ENCODE measurements at places on chromosomes 7 and 10.

GRCh38 chr7:45399069-45399468 lies 175.1 kb upstream of the ADCY1 start:
- no peak for ATAC-seq

- no peak for ATAC-seq
These were observed 38.1 kb upstream of the GPR141 start for GRCh38 chr7:37645282-37646050.

DNA sequence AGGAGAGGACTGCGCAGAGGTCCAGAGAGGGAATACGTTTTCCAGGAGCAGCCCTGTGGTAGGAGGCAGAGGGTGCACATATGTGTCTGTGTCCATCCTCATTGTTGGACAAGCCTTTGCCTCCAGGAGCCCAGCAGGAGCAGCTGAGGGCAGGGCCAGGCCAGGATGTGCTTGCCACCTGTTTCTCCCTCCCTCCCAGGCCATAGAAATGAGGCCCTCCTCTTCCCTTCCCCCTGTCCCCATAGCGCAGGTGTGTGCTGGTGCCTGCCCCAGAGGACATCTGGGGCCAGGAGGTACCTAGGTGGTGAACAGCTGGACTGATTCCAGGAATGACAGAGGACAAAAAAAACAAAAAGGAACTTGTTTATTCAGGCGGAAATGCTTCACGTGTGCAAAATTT lies 10.5 kb upstream of the CXCL12 start:
- no peak for ATAC-seq

DNA sequence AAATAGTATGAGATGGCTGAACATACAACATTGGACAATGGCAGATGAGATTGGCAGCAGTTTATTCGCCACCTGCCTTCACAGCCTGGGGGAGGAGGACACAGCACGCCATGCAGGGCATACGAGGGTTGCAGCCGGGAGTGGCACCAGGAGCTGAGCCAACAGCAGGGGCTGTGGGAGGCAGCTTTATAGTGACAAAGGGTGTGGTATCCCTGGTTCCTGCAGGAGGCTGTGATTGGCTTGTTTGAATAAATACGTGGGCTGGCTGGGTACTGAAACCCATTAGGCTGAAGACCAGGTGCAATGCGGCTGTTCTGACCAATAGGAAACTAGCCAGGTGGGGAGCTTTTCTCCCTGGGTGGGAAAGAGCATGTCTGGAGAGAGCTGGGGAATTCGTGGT lies 68.9 kb upstream of the LEP start:
- ATAC-seq: no peak

DNA sequence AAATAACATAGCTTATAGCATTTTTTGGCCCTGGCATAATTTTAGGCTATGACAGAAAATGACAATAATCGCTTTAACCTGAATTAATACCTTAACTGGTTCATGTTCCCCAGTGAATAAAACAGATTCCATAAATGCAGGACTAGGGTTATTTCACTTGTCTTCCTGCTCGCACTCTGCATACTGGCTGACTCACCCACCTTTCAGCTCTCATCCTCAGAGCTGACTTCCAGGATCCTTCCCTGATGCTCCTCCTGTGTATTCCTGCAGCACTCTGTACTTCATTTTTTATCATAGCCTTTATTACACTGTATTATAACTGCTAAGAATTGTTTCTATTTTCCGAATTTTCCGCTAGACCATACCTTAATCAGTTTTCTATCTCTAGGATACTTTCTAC lies 123.7 kb downstream of the AVL9 start:
- ATAC-seq: peak; percentile 85

GRCh38 chr10:18793951-18794350 lies 134.7 kb downstream of the ARL5B start:
- ATAC-seq: no peak

- no peak for ATAC-seq
These were observed 144.5 kb downstream of the NEURL1 start for GRCh38 chr10:103637927-103638557.

GRCh38 chr10:35720366-35720765 lies 78.3 kb upstream of the FZD8 start:
- ATAC-seq: no peak

All from SK-N-SH treated with all-trans-retinoic acid at 6 μM for 48 hours (cell line).